ENCODE measurements at places on chromosomes 11 and 22.

GRCh38 chr11:116454020-116454645 lies 318.7 kb downstream of the BUD13 start:
- no peak for DNase-seq

- DNase-seq = no peak
Observed at GRCh38 chr11:120881596-120881995, 142.3 kb upstream of the TBCEL start.

- DNase-seq = no peak
Observed at GRCh38 chr11:10125522-10126133, 168.4 kb downstream of the SBF2 start.

DNA sequence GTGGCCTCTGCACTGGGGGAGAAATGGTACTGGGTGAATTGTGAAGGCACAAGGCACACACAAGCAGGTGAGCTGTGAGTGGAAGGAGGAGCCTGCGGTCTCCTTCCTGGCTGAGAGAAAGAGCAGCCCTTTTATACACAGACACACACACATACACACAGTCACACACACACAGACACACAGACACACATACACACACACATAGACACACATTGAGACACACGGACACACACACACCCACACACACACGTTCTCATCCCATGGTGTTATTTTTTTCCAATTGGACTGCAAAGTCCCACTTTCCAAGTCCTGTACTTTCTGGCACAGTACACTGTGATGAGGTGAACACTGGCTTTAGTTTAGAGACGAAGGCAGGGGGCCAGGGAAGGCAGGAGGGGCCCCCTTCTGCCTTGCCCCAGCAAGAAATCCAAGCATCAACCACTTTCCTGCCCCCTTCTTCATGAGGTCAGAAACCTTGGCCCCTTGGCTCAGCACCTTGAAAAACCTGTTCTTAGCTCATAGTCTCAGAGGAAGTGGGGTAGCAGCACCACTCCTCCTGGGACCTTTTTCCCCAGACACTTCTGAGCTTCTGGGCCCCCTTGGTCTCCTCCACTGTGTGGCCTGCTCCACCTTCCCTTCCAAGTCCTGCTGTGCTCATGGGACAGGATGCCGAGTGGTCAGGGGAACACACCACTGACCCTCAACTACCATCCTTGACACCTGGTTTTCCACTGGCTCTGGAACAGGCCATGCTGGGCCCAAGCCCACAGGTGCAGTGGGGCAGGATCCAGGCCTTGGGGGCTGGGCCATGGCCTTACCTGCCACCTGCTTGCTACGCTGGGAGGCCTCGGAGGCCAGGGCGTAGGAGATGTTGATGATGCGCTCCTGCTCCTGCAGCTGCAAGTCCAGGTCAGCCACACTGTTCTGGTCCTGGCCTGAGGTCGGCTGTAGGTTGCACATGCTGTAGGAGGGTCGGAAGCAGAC lies 43.8 kb downstream of the C11orf58 start:
- DNase-seq = no peak

GRCh38 chr22:24445481-24446259 lies 18.3 kb downstream of the ADORA2A start:
- DNase-seq = no peak

DNA sequence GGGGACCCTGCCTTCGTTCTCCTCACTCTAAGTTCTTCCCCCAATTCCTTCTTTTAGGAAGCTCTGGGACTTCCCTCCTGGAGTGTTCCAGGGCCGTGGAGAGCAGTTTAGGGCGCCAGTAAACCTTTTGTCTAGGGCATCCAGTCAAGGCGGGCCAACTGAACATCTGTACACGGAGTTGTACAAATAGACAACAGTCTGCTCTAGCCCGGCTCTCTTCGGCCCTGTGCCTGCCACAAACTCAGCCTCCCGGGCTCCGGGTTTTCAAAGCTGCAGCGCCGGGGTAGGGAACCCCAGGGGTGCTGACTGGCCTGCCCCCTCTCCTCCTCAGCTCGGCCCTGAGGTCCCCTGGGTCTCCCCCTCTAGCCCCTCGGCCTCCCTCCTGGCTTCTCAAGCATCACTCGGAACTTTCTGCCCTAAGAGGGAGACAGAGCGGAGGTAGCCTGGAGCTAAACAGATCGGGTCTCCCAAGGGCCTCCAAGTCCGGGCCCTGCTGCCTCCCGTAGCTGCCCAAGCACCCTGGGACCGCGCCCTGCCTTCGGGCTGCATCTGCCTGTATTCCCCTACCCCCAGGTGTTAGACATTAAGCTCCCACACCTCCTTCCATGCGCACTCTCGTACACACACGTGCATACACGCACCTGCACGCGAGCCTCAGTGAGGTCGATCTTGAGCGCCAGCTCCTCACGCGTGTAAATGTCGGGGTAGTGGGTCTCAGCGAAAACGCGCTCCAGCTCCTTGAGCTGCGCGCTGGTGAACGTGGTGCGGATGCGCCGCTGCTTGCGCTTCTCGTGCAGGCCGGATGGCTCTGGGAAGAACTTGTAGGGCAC lies 3.3 kb downstream of the PHOX2A start:
- no peak for DNase-seq

Measured in activated CD4-positive, alpha-beta T cell treated with anti-CD3 and anti-CD28 coated beads for 1 hour (primary cell).